Neural crest cell (in vitro differentiated cells): ENCODE measurements at places on chromosomes 12 and 14. TPM values are rescaled to one million over a fixed set of nuclear protein-coding genes. Genes with fewer than 3 reads are reported as not detected.

Gene VDR
- total RNA-seq: not detected in 2 replicates

GRCh38 chr14:89374908-89375307 lies 42.1 kb downstream of the FOXN3 start:
- DNase-seq: no peak

DNA sequence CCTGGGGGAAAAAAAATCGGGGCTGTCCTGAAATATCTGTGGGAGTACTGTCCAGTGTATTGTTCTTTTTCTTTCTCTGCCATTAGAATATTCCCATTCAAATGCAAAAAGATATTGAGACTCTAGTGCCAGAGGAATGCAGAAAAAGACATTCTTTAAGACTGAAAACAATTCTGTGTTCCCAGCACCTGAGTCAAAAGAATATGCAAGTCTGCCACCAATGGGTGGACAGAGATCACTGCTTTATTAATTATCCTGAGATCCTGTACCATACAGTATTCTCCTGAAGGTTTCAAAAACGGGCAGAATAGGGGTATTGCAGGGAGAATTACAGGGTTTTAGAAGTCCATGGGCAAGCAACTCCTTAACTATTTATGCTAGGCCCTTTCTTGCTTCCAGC lies 361.8 kb downstream of the C12orf50 start:
- DNase-seq: no peak

- no peak for DNase-seq
Measured at GRCh38 chr12:63206494-63206893, 55.5 kb upstream of the AVPR1A start.

Gene OVCH1
- 0.16 and 0.37 TPM in 2 replicates for total RNA-seq

- no peak for DNase-seq
Measured at GRCh38 chr14:74720526-74720925, 7.6 kb downstream of the FCF1 start.

DNA sequence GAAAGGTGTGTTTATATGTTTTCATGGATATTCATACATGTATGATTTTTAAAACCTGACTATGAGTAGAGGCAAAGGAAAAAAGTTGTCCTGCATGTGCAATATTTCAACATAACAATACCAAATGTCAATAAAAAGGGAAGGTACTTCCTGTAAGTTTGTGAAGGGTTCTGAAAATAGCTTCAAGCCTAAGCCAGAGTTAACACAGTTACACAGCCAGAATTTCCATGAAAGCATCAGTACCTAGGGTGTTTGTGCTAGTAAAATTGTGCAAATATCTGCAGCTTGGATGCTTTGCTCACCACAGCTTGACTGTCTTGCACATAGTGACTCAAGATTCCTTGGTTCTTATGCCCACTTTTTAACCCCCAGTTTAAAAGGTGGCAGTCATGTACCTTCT lies 193.1 kb upstream of the FAR2 start:
- DNase-seq: no peak

DNA sequence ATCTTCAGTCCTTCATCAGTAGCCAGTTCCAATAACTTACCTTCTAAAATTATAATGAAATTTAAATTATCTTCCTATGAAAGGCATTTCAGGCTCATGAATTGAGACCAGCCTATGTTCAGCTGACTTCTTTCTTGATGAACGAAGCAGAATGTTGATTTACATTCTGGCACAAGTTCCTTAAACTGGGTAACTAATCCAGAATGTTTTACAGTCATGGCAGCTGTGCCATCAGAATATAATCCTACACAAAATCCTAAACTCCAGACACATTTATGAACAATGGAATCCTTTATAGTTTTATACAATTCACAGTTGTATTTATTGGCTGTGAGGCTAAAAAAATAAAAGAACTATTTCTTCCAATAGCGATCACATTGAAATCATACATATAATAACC lies 97.3 kb upstream of the CPM start:
- DNase-seq: no peak

Gene FOXG1
- total RNA-seq: 0.07 TPM in 1 of 2 replicates, not detected in the other

- DNase-seq: no peak
Measured at GRCh38 chr12:11748903-11749302, 99.4 kb downstream of the ETV6 start.

GRCh38 chr14:101867854-101868253 lies 96.5 kb upstream of the DYNC1H1 start:
- DNase-seq: no peak

GRCh38 chr12:11162502-11162901 lies 8.5 kb upstream of the SMIM10L1 start:
- DNase-seq: no peak

DNA sequence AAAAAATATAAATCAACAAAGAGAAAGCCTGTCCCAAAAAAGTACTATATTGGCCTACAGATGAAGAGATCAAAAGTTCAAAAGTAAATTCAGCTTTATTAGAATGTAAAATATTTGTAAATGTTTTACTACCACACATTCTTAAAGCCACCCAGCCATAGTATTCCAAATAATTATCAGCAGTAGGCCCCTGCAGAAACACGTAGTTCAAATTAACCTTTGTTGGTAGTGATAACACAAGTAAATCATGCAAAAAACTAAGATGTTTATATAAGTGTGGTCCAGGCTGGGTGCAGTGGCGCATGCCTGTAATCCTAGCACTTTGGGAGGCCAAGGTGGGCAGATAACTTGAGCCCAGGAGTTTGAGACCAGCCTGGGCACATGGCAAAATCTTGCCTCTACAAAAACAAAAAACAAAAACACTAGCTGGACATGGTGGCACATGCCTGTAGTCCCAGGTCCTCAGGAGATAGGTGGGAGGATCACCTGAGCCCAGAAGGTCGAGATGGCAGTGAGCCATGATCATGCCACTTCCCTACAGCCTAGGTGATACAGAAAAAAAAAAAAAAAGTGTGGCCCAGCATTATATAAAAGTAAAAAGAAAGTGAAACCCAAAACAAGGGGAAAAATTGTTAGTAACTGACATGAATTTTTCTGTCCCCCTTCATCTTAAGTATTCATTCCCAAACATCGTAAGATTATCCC lies 17.9 kb downstream of the SPTLC2 start:
- no peak for DNase-seq
